ENCODE measurements at places on chromosomes 3 and 15. TPM values are rescaled to one million over a fixed set of nuclear protein-coding genes. Genes with fewer than 3 reads are reported as not detected.

MGLL gene
- polyA plus RNA-seq: 0.77 TPM

HHATL gene
- polyA plus RNA-seq: not detected

CIAO2A gene
- 134 TPM for polyA plus RNA-seq

CHRD gene
- not detected for polyA plus RNA-seq

RFTN1 gene
- polyA plus RNA-seq: 38.3 TPM

GPR87 gene
- not detected for polyA plus RNA-seq

LYZL4 gene
- polyA plus RNA-seq: not detected

BBS4 gene
- 7.7 TPM for polyA plus RNA-seq

OR5K2 gene
- not detected for polyA plus RNA-seq

GRM2 gene
- polyA plus RNA-seq: 0.07 TPM

RHCG gene
- polyA plus RNA-seq: not detected

PFN2 gene
- polyA plus RNA-seq: 16.9 TPM

LRRC31 gene
- polyA plus RNA-seq: not detected

Measured in CD4-positive, alpha-beta memory T cell (primary cell).